ENCODE measurements at places on chromosomes 12 and 14. TPM values are rescaled to one million over a fixed set of nuclear protein-coding genes. Genes with fewer than 3 reads are reported as not detected.
A peak's percentile ranks its signal among the peaks of the same experiment; 100 is the strongest.

GRCh38 chr14:84535976-84536375, 994.0 kb upstream of the FLRT2 start:
- no peak for DNase-seq
- H3K27me3 ChIP-seq, result no peaks in the 10 kb centered on the region
- H3K36me3 ChIP-seq, result no peaks in the 10 kb centered on the region
- no peak overlapping the region for H3K27ac ChIP-seq
- no peaks in the 10 kb centered on the region for H3K4me1 ChIP-seq

- H3K27ac ChIP-seq, result no peak overlapping the region
- H3K27me3 ChIP-seq, result no peaks in the 10 kb centered on the region
- no peak for DNase-seq
- no peak overlapping the region for H3K4me3 ChIP-seq
Measured at GRCh38 chr14:33068626-33069025, 129.9 kb downstream of the NPAS3 start.

GRCh38 chr14:94123868-94124267, 5.5 kb downstream of the IFI27L2 start:
- H3K4me1 ChIP-seq, result peaks cover 6% of the 10 kb centered on the region
- no peak for DNase-seq

- no peaks in the 10 kb centered on the region for H3K36me3 ChIP-seq
- H3K27ac ChIP-seq, result no peak overlapping the region
- no peak for DNase-seq
- no peaks in the 10 kb centered on the region for H3K27me3 ChIP-seq
- H3K4me1 ChIP-seq, result peaks cover 12% of the 10 kb centered on the region
Measured at GRCh38 chr12:107493135-107493494, 192.5 kb upstream of the PWP1 start.

DNA sequence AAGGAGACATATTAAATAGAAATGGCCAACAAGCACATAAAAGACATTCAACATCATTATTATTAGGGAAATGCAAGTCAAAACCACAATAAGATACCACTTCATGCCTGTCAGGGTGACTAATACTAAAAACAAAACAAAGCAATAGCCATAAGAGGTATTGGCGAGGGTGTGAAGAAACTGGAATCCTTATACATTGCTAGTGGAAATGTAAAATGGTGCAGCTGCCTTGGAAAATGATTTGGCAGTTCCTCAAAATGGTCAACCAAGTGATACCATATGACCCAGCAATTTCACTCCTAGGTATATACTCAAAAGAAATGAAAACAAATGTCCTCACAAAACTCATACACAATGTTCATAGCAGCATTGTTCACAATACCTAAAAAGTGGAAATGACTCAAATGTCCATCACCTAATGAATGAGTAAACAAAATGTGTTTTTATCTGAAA, 27.0 kb downstream of the GPR135 start:
- peaks cover 15% of the 10 kb centered on the region for H3K4me1 ChIP-seq
- DNase-seq, result peak; percentile 76
- H3K27ac ChIP-seq, result peak overlapping the region; percentile 57
- H3K27me3 ChIP-seq, result no peaks in the 10 kb centered on the region
- no peak overlapping the region for H3K4me3 ChIP-seq

The ASPG gene
- 0.05 TPM for total RNA-seq

The AQP6 gene
- not detected for total RNA-seq

The KERA gene
- not detected for total RNA-seq

The GALNT6 gene
- total RNA-seq, result 24.8 TPM

Measured in MCF 10A (cell line).